GM10248 (cell line): ENCODE measurements at places on chromosomes 6 and 20.

DNA sequence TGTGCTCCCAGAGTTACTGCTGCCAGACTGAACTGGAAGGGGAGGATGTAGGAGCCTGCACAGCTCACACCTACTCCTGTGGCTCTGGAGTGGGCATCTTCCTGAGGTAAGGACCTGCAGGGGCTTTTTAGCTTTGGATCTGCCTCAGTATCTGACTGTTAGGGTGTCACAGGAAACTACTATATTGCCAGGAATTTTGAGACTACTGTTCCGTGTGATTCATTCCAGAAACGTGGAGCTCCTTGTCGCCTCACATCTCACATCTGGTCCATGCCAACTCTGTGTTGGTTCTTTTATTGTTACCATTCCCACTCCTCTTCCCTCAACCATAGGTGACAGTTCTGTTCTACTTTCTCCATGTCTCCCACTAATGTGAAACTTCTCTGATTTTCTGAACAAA is 34.1 kb downstream of the PRPH2 start:
- no peak for DNase-seq

DNA sequence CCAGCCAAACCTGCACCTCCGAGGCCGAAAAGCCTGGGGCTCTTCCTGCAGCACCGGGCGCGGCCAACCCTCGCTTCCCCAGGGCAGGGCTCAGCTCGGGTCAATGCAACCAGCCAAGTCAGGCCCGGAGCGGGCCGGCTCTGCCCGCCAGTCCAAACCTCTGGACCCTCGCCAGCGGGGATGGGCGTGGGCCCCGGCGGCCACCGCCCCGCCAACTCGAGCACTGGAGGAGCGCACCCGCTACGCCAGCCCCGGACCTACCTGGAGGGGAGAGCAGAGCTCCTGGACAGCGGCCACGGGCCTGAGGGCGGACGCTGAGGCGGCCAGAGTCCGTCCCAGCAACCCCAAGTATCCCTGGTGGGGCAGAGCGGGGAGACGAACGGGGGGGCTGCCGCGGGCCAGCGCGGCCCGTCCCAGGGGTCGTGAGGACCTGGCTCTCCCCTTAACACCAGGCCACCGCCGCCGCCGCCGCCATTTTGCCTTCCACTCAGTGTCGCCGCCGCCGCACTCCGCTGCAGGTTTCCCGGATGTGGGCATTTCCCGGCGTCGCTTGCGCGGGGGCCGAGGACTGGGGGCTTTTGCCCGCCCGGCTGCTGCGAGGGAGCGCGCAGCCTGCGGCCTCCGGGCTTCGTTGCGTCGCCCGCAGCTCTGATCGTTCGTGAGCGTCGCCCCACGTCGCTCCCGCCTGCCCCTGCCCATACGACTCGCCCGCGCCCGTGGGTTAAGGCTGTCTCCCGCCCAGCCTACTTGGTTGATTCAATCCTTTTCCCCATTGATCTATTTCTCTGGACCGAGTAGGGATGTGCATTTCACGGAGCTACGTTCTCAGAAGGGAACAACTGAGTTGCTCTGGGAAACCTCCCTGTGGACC is at the start of gene LATS1:
TSS of gene LATS1 (minus strand) at position 514 of the 871 bp plus-strand sequence. CDS start 15,975 bp downstream, outside the sequence.
- DNase-seq: peak; percentile 92

GRCh38 chr6:134873500-134874388 is 76.2 kb downstream of the ALDH8A1 start:
- no peak for DNase-seq

DNA sequence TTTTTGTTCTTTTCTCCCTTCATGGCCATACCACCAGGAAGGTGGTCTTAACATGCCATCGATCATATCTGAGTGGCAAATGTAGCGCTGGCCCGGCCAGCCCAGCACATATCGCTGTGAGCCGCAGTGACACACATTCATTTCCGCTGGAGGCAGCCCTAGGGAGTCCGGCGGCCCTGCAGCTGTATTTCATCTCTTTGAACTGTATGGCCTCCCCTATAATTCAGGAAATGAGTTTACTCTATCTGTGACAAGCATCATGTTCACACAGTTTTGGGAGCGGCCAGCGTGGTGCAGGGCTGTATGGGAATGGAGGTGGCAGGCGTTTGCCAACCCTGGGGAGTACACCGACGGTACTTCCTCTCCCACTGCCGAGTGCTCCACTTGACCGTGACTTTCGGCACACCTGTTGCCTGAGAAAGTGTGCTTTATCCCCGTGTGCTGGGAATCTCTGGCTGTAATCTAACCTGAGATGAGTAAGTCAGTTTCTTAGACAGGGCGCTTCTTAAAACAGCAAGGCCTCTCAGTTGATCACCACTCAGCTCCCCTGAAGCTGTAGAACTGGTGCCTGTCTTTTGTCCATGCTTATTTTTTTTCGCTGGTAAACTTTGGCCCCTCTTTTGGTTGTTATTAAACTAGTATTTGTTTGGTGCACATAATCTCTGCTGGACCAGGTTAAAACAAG is 257.1 kb upstream of the TAB2 start:
- DNase-seq: peak; percentile 52

DNA sequence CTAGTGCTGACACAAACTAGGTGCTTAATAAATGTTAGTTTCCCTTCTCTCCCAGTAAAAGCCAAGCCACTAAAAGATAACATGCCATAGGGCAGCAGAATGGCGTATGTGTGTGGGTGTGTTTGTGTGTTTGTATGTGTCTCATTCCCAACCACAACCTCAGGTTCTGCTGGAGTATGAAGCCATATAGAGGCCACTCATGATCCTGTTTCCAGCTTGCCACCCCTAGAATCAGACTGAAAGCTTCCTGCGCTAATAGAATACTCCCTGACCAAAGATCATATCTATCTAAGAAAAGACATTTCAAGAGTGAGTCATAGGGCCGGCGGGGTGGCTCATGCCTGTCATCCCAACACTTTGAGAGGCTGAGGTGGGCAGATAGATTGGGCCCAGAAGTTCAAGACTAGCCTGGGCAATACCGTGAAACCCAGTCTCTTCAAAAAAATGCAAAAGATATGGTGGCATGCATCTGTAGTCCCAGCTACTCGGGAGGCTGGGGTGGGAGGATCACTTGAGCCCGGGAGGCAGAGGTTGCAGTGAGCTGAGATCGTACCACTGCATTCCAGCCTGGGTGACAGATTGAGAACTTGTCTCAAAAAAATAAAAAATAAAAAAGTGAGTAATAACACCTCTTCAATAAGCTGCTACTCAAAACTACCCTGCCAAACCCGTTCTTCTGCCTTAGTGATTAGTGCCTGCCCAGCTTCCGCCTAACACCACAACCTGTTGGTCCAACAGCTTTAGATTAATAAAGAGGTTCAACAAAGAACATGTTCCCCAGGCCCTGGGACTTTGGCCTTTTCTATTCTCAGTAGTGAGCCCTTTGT is 11.8 kb upstream of the SNRPC start:
- DNase-seq: no peak

DNA sequence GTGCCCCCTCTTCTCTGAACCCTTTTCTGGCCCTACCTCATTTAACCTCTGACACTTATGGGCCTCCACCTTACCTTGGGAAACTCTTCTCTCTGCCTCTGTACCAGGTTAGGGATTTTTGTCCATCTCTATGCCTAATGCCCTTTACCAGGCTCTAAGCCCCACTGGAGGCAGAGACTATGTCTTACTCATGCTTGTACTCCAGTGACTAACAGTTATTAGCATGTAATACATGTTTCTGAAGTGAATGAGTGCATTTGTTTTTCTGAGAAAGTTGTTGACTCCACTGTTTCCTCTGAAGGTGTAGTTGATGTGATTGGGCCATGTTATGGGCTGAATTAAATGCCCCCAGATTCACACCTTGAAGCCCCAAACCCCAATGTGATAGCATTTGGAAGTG is 234.3 kb downstream of the PACRG start:
- DNase-seq: no peak

DNA sequence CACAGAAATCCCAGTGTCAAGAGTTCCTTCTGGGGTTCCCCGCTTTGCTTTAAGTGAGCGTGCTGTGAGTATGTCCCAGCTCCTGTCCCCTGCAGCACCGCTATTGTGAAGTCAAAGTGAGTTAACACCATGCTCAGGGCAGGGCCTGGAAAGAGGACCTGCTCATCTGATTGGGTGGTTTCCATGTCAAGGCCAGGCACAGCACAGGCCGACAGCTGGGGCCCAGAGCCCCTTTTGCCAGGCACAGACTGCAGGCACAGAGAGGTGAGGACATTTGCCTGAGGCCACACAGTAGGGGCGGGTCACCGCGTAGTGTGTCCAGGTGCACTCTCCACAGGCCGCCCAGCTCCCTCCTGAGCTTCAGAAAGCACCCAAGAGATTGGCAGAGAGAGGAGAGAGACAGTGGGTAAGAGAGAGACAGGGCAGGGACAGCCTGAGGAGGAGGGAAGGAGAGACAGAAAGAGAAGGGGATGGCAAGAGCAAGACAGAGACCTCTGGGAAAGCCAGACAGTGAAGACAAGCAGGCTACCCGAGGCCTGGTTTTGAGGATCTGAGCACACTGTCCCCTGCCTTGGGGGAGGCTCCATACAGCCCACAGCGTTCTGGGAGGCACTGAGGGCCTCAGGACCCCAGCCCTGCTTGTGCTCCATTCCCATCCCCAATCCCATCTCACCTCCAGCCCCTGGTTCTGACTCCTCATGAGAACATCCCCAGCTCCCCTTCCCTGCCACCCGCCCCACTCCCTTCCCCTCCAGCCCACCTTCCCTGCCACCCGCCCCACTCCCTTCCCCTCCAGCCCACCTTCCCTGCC is 6.5 kb upstream of the BPIFB1 start:
- DNase-seq: no peak

GRCh38 chr20:46022411-46023147 is 6.4 kb upstream of the SLC12A5 start:
- DNase-seq: peak; percentile 82

DNA sequence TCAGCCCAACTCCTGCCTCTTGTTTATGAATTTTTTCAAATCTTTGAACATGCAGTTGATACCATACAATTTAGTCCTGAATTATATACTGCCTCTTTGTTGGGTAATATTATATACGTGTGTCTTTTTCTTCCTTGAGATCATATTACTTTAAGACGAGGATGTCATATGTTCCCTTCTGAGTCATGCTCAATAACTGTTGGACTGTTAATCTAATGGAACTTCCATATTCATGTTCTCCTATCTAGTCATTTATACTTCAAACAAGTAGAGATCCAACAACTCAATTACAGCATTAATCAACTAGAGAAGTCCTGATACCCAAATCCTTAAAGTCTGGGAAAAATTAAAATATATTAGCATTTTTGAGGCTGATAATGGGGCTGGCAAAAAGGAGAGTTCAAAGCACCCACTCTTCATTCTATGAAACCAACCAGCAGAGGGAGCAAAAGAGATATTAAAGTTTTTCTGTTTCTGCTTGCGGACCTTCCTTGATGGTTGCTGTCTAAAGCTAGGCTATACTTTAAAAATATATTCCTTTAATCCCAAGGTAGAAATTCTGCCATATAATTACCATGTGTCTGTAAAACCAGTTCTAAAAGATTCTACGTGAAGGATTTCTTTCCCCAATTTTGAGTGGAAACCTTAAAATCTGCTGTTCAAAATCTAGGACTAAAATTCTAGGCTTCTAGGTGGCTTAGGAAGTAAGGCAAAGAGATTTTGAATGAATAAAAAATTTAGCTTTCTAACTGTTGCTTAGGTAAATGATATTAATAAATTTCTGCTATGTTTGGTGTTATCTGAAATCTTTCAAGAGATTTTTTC is 498.9 kb downstream of the BCKDHB start:
- no peak for DNase-seq

DNA sequence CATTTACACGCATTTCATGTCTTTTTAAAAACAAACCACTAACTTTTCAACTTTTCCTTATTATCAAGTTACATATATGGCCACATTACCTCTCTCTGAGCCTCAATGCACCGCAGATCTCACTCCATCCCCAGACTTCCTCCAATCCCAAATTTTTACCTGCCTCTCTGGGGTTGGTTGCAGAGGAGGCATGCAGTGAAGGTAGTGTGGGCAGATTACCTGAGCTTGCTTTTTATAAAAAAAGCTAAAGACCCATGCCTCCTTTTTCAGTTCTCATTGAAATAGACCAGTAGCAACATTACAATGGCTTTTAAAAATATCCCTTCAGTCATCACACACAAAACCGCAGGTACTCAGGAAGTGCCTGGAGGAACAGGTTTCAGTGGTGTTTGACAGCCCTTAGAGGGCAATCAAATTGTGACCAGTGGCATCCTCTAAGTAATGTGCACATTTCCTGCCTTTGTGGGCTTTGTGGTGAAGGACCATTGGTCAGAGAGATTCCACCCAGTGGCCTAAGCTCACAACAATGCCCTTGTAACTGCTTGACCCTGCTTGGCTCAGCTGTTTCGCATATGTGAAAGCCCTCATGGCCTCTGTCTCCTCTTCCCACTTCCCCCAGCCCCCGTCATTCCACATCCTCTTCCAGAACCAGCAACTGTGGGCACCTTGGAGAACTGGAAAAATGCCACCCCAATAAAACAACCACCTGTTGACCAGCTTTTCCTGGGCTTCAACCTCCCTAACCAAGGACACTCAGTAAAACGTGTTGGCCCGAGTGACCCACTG is 30.2 kb upstream of the IL17A start:
- DNase-seq: peak; percentile 24
